ENCODE measurements at places on chromosomes 11 and 22. TPM values are rescaled to one million over a fixed set of nuclear protein-coding genes. Genes with fewer than 3 reads are reported as not detected.

The KCTD14 gene
- 9.7 TPM for total RNA-seq

The NUDT8 gene
- total RNA-seq, result 16.3 TPM

GRCh38 chr11:79472819-79473529 lies 32.1 kb upstream of the TENM4 start:
- no peak overlapping the region for H3K27ac ChIP-seq
- H3K4me1 ChIP-seq, result no peaks in the 10 kb centered on the region
- H3K4me3 ChIP-seq, result no peak overlapping the region
- H3K27me3 ChIP-seq, result no peaks in the 10 kb centered on the region

DNA sequence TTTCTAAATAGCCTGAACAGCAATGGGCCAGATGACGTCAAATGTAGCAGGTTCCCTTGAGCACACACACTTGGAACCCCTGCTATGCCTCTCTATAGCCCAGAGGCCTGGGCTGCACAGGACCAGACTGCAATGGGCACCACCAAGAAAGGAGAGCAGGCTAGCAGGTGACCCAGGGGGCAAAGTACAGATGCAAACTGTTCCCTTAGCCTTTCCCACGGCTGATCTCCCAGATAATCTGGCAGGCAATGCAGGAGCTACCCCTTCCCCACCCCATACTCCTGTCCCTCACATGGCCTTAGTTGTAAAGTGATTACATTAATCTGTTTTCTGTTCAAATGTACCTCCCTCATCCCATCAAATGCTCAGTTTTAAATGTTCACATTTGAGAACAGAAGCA lies 41.3 kb downstream of the SMCO4 start:
- no peak overlapping the region for H3K27ac ChIP-seq
- peaks cover 39% of the 10 kb centered on the region for H3K4me1 ChIP-seq
- H3K4me3 ChIP-seq, result no peak overlapping the region
- DNase-seq, result no peak
- H3K27me3 ChIP-seq, result no peaks in the 10 kb centered on the region

DNA sequence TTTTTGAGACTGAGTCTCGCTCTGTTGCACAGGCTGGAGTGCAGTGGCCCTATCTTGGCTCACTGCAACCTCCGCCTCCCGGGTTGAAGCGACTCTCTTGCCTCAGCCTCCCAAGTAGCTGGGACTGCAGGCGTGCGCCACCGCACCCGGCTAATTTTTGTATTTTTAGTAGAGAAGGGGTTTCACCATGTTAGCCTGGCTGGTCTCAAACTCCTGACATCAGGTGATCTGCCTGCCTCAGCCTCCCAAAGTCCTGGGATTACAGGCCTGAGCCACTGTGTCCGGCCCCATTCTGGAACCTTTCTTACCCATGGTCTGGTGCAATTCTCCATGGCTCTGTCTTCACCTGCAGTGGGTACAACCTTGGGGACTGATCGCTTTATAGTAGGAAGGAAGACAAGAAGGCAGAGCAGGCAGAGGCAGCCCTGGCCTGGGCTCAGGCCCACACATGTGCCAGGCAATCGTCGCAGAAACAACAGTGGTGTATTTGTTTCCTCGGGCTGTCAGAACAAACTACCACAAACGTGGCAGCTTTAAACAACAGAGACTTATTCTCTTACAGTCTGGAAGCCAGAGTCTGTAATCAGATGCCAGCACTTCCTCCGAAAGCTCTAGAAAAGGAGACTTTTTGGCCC lies 4.0 kb upstream of the PTGDR2 start:
- no peak for DNase-seq
- no peaks in the 10 kb centered on the region for H3K36me3 ChIP-seq
- no peak overlapping the region for H3K27ac ChIP-seq

- no peaks in the 10 kb centered on the region for H3K27me3 ChIP-seq
- no peak for DNase-seq
- peak overlapping the region; percentile 88 for H3K27ac ChIP-seq
- H3K4me1 ChIP-seq, result peaks cover 23% of the 10 kb centered on the region
- H3K4me3 ChIP-seq, result no peak overlapping the region
Measured at GRCh38 chr11:69396948-69397307, 84.5 kb upstream of the LINC01488 start.

DNA sequence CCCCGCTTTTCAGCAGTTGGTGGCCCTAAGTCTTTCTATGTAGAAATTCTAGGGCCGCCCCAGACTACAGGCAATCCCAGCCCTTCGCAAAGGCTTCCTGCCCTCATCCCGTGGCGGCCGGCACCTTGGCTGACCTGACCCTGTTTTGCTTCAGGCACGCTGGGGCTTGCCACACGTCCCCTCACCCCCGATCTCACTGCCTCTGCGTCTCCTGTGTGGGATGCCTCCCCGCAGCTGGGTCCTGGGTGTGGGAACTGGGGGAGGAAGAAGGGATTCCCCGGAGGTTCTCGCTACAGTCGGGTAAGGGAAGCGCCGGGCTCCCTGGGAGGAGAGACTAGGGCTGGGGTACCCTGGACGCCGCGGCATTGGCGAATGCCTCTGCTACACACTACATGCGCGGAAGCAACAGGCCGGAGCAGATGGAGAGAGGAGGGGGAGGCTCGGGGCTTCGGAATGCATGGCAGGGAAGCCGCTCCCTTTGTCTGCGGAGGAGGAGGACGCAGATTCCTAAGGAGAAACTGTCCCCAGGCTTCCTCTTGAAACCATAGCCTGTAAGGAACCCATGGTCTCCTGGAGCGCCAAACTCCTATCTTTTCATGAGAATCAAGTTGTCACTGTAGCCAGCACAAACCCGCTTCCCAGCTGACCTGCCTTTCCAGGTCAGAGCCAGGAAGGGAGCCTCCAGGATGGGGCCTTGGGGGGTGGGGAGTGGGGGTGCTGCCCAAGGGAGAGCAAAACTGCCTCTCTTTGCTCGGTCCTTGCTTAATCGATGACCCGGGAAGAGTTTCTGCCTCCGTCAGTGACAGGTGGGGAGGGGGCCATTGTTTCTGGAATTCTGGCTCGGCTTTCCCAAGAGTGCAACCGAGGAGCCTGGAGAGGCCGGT lies 1.4 kb downstream of the DTX4 start:
- DNase-seq, result peak; percentile 60
- H3K27ac ChIP-seq, result peak overlapping the region; percentile 78
- H3K4me1 ChIP-seq, result no peaks in the 10 kb centered on the region
- H3K36me3 ChIP-seq, result no peaks in the 10 kb centered on the region
- peak overlapping the region; percentile 74 for H3K4me3 ChIP-seq

The PRMT3 gene
- total RNA-seq, result 10.3 TPM

The TIGD3 gene
- total RNA-seq, result not detected

The UEVLD gene
- 9.8 TPM for total RNA-seq

- DNase-seq, result no peak
- no peak overlapping the region for H3K27ac ChIP-seq
- H3K4me1 ChIP-seq, result no peaks in the 10 kb centered on the region
- no peaks in the 10 kb centered on the region for H3K27me3 ChIP-seq
Measured at GRCh38 chr11:69501121-69501489, 19.6 kb downstream of the LINC01488 start.

- H3K4me3 ChIP-seq, result no peak overlapping the region
- DNase-seq, result no peak
- no peaks in the 10 kb centered on the region for H3K4me1 ChIP-seq
- H3K27ac ChIP-seq, result no peak overlapping the region
- no peaks in the 10 kb centered on the region for H3K36me3 ChIP-seq
Measured at GRCh38 chr11:48047616-48048015, 67.3 kb downstream of the PTPRJ start.

DNA sequence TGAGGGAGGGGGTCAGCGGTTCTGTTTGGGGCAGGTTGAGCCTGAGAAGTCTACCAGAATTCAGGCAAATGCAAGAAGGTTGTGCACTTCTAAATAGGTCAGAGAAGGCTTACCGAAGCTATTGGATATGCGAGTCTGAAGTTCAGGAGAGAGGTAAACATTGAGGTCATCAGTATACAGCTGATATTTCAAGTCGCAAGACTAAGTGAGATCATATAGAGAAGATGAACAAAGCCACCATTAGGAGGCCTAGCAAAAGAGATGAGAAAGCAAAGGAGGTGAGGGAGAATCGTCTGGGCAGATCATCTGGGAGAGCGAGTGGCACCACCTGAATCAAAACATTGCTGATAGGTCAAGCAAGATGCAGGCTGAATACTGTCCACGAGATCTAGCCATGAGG lies 430.6 kb downstream of the BUD13 start:
- H3K4me1 ChIP-seq, result peaks cover 8% of the 10 kb centered on the region
- H3K36me3 ChIP-seq, result no peaks in the 10 kb centered on the region
- H3K4me3 ChIP-seq, result no peak overlapping the region

GRCh38 chr11:3105791-3106735 lies 48.8 kb upstream of the CARS1 start:
- H3K4me1 ChIP-seq, result no peaks in the 10 kb centered on the region
- no peaks in the 10 kb centered on the region for H3K27me3 ChIP-seq
- DNase-seq, result no peak
- H3K4me3 ChIP-seq, result no peak overlapping the region
- H3K36me3 ChIP-seq, result no peaks in the 10 kb centered on the region

GRCh38 chr22:16831257-16831656 lies 6.0 kb upstream of the XKR3 start:
- H3K4me3 ChIP-seq, result no peak overlapping the region
- H3K27me3 ChIP-seq, result no peaks in the 10 kb centered on the region
- no peaks in the 10 kb centered on the region for H3K4me1 ChIP-seq
- H3K27ac ChIP-seq, result no peak overlapping the region

DNA sequence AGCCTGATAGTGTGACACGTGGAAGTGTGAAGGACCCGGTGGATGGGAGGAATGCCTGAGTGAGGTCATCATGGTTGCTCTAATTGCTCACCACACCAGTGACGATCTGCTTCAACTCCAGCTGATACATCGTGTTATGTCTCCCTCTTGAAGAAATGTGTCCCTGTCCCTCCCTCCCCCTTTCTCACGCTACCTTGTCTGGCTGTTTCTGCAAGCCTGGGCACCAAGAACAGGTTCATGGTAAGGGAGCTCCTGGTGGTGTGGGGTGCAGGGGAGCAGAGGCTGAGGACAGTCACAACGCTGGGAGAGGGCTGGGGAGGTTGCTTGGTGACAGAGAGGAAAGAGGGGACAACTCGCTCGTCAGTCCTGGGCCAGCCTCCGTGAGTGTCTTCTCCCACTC lies 413.4 kb downstream of the SOX6 start:
- no peak overlapping the region for H3K4me3 ChIP-seq
- no peaks in the 10 kb centered on the region for H3K36me3 ChIP-seq
- H3K27me3 ChIP-seq, result no peaks in the 10 kb centered on the region
- DNase-seq, result no peak

DNA sequence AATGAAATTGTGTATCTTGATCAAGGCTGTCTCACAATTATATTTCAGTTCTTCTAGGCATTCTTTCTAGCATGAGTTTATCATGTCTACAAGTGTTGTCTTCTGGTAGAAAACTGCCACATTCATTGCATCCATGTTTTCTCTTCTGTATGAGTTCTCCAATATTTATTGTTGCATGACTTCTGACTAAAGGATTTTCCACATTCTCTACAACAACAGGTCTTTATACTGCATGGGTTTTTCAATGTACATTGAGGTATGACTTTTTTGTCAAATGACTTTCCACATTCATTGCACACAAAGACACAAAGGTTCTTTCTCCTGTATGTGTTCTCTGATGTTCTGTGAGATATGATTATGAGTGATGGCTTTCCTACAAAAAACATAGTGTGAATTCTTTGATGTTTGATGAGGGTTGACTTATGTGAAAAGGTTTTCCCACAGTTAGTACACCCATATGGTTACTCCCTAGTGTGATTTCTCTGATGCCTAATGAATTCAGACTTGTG lies 890.6 kb upstream of the CNTN5 start:
- no peak overlapping the region for H3K27ac ChIP-seq
- H3K36me3 ChIP-seq, result no peaks in the 10 kb centered on the region
- H3K4me3 ChIP-seq, result no peak overlapping the region
- no peaks in the 10 kb centered on the region for H3K4me1 ChIP-seq
- no peaks in the 10 kb centered on the region for H3K27me3 ChIP-seq

The CNTN5 gene
- total RNA-seq, result not detected

The P2RY6 gene
- total RNA-seq, result 1.8 TPM

The SCGB1D2 gene
- not detected for total RNA-seq

Data from right lobe of liver (tissue), 6 donors.